ENCODE measurements at places on chromosomes 3 and 15.
A peak's percentile ranks its signal among the peaks of the same experiment; 100 is the strongest.

GRCh38 chr15:78988361-78988911, 43.6 kb upstream of the CTSH start:
- DNase-seq = no peak

- no peak for DNase-seq
Observed at GRCh38 chr3:105327662-105328337, 38.9 kb upstream of the ALCAM start.

DNA sequence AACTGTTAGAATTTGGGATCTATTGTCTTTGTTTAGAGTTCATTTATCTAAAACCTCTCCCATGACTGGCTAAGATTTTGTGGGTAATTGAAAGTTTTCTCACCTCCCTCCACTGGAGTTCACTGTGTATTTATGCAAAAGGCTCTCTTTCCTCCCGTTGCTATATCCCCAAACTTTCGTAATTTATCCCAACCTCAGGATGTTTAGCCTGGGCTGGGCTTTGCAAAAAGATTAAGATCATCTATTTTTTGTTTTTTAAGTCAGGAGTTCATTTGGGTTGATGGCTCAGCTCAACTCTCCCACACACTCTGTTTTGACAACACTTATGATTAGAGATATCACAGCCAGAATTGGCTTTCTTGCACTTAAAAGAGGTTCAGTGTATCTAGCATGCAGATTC, 27.0 kb downstream of the SUCNR1 start:
- no peak for DNase-seq

DNA sequence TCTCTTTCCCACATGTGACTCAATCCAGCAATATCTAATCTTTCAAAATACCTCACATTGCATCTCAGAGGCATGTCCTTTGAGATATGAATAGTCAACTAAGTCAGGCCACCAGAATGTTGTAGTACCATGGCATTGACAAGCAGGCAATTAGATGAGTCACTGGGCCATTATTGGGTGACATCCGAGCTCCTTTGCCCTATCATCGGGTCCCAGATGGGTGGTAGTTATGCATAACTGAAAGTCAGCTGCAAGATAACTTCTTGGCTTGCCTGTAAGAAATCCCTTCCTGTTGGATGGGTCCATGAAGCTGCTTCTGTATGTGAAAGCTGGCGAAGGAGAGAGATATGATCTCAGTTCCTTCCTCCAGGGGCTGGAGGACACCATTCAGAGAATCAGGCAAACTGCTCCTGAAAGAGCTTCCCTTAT, 32.8 kb downstream of the ARRDC4 start:
- DNase-seq = no peak

- no peak for DNase-seq
Observed at GRCh38 chr15:92438471-92438870, 44.8 kb downstream of the ST8SIA2 start.

DNA sequence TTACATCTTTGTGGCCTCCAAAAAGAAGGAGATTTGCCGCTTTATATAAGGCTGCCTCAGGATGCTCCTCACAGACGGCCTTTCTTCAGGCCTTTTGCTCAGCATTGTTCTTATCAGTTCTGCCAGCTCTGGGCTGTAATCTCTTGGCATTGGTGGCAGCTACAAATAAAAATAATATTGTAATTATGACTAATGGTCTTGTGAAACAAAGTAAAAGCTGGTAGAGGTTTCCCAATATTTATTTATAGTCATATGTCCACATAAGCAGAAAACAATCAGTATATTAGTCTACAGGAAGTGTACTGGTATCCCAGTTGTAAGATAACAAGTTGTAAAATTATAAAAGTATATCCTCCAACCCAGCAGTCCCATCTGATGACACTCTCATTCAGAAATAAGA, 7.3 kb downstream of the NEK4 start:
- DNase-seq = no peak

DNA sequence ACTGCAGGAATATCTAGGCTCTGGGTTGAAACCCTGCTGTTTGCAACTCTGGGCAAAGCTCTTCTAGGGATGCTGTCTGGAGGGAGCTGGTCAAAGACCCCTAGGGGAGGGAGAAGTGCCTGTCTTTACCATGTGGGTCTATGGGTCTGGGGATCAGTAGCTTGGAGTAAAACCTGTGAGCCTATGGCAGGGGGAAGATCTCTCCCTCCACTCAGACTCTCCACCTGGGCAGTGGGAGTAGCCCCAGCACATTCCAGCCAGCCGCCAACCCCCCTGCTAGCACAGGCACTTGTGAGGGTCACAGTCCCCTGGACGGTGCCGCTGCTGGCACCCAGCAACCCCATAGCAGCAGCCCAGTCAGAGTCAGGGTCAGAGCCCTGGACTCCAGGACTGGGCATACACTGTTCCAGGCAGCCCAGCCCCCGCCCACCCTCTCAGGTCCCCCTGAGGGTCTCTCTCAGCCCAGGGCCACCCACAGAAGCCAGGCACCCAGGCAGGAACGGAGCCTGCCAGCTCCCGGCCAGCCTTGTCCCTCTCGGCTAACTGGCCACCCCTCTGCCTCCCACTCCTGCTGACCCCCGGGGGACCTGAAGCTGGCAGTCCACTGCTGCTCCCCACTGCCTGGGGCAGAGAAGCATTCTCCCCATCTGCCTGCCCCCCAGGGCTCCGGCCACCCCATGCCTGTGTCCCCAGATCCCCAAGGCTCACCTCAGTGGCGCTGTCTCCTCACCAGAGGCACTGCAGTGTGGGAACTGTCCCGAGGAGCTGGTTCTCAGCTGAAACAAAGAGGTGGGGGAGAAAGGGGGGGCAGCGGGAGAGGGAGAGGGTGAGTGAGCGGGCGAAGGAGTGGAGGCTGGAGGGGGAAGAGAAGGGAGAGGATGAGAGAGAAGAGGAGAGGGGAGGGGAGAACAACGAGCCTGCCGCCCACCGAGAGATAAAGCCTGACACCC, 10.8 kb downstream of the GLYCTK start:
- DNase-seq = no peak

DNA sequence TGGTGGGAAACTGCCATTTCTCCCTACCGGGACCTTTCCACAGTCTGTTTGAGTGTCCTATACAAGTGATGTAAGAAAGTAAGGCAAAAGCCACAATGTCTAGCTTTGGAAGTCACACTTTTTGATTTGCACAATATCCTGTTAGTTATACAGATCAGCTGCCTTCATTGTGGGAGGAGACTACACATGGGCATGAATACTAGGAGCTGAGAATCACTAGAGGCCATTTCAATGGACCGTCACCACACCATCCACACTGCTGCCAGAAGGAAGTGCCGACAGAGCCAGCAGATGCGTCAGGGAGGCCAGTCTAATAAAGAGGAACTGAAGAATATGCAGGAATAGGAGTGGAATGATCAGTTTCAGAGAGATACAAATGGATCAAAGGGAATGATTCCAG, 65.8 kb downstream of the SCN11A start:
- DNase-seq = no peak

- DNase-seq = no peak
Observed at GRCh38 chr3:139674571-139675260, 3.1 kb downstream of the NMNAT3 start.

DNA sequence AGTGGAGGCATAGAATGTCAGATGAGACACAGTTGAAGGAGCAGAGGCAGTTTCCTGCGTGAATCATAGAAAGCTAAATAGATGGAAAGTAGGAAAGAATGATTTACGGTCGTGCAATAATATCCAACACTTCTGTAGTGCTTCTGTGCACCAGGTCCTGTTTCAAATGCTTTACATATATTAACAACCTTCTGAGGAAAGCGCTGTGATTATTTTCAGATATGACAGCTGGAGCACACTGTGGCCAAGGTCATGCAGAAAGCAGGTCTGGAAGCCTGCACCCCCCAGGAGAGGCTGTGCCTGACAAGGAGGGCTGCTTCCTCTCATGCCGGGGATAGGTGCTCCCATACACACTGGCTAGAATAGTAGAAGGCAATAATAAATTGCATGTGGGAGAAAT, 104.5 kb downstream of the CHRNA7 start:
- no peak for DNase-seq

GRCh38 chr3:129599073-129599472, 7.4 kb downstream of the PLXND1 start:
- no peak for DNase-seq

- DNase-seq = peak; percentile 14
Observed at GRCh38 chr3:124928333-124929202, 6.0 kb downstream of the MUC13 start.

DNA sequence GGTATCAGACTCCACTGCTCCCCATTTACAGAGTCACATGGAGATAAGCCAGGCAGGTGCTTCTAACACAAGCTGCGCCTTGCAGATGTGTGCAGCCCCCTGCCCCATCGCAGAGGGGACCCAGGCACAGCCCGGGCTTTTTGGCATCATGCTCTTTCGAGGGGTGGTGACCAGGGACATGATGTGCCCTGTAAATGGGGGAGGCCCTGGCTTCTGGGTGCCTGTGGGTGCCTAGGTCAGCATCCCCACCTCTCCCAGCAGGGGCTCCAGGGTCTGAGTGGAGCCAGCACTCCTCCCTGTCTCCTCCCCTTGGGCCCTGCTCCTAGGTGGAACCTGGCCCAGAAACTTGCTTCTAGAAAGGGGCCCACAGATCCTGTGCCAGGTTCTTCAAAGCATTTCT, 15.2 kb downstream of the TRPM1 start:
- DNase-seq = no peak

GRCh38 chr3:142651711-142652110, 55.5 kb downstream of the PLS1 start:
- DNase-seq = no peak

- no peak for DNase-seq
Observed at GRCh38 chr3:23496165-23496564, 293.0 kb downstream of the UBE2E2 start.

DNA sequence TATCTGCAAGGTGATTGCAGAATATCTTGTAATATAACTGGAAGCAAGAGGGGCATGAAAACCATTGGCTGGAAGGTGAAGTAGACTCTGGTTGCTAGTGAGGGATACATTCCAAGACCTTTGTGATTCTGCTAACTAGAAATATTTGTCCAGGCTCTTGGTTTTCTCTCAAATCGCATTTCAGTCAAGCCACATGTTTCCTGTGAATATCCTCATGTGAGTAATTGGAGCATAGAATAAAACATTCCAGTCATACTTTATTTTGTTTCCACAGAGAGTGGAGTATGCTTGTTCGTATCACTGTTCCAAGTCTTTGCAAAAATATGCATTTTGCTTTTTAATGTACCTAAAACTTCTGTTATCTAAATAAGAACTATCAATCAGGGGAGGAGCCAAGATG, 850.0 kb downstream of the EPHA3 start:
- no peak for DNase-seq

GRCh38 chr3:52086976-52087663, 30.7 kb upstream of the DUSP7 start:
- no peak for DNase-seq

GRCh38 chr15:100250176-100250800, 91.5 kb downstream of the ADAMTS17 start:
- no peak for DNase-seq

DNA sequence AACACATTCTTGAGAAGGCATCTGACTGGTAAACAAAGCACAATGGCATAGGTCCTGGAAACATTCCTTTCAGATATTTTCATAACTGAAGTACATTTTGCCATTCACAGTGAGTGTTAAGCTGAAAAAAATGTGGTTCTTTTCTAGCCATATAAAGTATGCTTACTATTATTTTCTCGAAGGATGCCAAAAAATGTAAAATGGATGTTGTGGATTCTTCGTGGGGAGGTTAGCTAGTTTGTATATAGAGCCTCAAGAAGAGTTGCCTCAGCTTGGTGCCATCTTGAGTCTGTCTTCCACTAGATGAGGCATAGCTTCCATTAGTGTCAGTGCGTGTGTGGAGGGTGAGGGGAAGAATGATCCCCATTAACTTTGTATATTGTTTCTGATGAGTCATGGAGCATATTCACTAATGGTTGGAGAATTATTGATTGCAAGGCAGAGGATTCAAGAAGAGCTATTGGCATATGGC, 4.1 kb downstream of the MBNL1 start:
- DNase-seq = peak; percentile 12

GRCh38 chr3:33060609-33061337, 36.2 kb downstream of the GLB1 start:
- no peak for DNase-seq

GRCh38 chr3:141499284-141499683, 12.5 kb downstream of the RASA2 start:
- DNase-seq = no peak

- DNase-seq = no peak
Observed at GRCh38 chr3:143239031-143239430, 119.5 kb downstream of the CHST2 start.

GRCh38 chr3:152667267-152667666, 167.7 kb upstream of the P2RY1 start:
- no peak for DNase-seq

- DNase-seq = no peak
Observed at GRCh38 chr3:58059349-58060321, 51.4 kb downstream of the FLNB start.

All from NCI-H2227 treated with DMSO at 0.1 percent for 48 hours (cell line).